ENCODE measurements at places on chromosomes 7 and 10.

DNA sequence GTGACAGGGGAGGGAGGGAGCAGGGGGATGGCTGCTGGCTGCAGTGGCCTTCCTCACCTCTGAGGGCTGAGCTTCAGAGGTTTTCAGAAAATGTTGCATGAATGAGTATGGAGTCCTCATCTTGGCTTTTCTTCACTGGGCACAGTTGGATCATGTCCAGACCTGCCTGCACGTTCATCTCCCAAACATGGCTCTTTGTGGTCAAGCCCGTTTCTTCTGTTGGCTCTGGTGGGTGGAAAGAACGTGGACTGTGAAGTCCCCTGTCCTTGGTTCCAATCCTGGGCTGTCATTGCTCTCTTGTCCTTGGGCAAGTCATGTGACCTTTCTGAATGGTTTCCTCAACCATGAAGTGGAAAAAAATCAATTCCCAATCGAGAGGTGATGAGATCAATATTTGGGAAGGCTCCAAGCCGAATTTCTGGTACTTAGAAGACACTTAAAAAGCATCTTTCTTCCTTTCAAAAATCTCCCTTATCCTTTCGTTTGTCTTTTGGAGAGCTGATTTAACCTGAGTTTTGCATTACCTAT, 34.5 kb downstream of the TSPAN14 start:
- DNase-seq, result no peak

GRCh38 chr7:51543801-51544553, 227.4 kb upstream of the COBL start:
- DNase-seq, result peak; percentile 99

DNA sequence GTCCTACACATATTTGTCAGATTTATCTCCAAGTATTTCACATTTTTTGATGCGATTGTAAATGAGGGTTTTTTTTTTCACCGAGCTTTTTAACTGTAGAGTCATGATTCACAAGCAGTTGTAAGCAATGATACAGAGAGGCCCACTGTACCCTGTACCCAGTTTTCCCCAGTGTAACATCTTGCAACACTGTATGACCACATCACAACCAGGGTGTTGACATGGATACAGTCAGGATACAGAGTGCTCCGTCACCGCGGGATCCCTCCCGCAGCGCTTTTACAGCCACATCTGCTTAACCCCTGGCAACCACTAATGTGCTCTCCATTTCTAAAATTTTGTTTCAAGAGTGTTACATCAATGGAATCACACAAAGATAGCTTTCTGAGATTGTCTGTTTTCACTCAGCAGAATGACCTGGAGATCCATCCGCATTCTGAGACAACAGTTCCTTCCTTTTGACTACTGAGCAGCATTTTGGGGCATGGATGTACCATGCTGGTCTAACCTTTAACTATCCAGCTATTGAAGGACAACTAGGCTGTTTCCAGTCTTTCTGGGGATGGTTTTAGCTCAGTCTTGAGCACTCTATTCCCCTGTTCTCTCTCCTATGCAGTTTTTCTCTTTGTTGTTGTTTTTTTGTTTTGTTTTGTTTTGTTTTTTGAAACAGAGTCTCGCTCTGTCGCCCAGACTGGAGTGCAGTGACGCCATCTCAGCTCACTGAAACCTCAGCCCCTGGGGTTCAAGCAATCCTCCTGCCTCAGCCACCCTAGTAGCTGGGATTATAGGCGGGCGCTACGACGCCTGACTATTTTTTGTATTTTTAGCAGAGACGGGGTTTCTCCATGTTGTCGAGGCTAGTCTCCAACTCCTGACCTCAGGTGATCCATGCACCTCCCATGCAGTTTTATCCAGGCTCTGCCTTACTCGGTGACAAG, 25.9 kb downstream of the GPRIN2 start:
- DNase-seq, result no peak

GRCh38 chr7:158595068-158595467, 7.4 kb upstream of the PTPRN2 start:
- DNase-seq, result no peak

DNA sequence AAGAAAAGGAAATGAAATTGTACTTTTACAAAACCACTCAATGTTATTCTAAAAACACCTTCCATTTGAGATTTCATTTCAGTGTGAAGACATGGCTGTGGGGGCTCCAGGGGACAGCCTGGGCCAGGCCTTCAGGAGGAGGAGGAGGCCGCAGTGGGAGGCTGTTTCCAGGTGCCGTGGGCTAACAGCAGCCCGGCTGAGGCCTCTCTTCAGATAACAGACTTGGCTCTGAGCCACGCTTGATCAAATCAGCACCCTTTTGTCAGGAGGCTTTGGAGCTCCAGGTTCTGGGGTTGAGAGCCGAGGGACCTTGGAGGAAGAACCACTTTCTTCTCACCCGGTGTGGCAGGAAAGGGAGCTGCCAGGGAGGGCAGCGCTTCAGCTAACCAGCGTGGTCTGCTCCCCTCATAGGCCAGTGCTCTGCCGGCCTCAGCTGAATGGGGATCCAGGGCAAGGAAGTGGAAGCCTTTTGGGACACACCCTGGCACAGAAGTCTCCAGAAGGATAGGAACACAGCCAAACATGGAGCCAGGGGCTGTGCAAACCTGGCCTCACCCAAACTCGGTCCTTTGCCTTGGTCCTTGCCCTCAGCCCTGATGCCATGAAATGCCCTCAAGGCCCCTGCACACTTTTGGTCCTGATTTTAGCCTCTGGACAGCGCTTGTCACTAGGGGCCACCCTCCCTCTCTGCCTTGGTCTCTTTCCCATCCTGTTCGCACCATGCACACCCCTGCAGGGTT, 23.5 kb upstream of the CHST15 start:
- no peak for DNase-seq

DNA sequence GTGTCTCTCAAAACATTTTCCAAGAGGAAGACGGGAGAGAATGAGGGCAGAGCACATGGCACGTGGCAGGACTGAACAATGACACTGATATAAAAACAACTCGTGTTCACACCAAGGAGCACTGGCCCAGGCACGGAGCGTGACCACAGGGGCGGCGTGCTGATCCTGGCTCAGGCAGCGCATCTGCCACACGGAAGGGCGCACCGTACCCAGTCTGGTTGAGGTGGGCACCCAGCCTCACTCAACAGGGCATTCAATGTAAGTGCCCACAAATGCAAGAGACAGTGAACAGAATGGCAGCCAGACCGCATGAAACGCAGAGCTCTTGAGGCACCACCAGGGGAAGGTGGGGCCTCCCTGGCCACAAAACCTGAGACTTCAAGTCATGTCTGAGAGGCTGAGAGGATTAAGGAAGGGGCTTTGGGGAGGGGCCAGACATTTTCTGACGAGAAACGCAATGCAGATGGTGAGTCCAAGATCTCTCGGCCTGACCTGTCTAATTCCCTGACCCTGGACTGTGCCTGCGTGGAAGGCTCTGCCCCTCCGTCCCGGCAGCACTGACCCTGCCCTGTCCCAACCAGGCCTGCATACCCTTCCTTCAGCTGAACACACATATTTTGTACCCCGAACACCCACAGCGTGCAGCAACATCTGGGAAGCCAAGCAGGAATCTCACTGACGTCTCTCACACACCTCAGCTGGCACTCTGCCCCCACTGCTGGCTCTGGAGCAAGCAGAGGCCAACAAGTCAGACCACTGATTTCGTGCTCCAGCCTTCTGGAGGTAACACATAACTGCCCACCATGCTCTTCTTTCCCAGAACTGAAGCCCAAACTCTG, 35.5 kb downstream of the VOPP1 start:
- DNase-seq, result no peak

DNA sequence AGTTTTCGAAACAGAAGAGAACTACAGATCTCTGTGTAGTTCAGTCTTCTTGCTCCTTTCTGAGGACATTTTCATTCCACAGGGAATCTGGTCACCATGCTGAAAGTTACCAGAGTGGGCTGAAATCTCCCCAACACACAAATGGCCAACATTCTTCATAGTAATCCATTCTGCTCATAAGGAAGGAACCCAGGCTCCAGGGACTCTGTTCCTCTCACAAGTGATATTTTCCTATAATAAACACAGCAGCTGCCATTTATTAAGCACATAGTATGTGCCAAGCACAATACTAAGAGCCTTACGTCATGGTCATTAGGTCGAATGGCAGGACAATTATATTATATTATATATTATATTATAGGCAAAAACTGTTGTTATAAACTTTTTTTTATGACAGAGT, 109.8 kb downstream of the RAB11FIP2 start:
- DNase-seq, result no peak

GRCh38 chr10:75456122-75456521, 24.7 kb downstream of the LRMDA start:
- DNase-seq, result no peak

GRCh38 chr10:70956029-70956759, 67.8 kb upstream of the PCBD1 start:
- DNase-seq, result no peak

- DNase-seq, result no peak
Observed at GRCh38 chr7:30980194-30980593, 16.4 kb downstream of the GHRHR start.

GRCh38 chr7:2123360-2123759, 109.4 kb downstream of the MAD1L1 start:
- DNase-seq, result peak; percentile 95

DNA sequence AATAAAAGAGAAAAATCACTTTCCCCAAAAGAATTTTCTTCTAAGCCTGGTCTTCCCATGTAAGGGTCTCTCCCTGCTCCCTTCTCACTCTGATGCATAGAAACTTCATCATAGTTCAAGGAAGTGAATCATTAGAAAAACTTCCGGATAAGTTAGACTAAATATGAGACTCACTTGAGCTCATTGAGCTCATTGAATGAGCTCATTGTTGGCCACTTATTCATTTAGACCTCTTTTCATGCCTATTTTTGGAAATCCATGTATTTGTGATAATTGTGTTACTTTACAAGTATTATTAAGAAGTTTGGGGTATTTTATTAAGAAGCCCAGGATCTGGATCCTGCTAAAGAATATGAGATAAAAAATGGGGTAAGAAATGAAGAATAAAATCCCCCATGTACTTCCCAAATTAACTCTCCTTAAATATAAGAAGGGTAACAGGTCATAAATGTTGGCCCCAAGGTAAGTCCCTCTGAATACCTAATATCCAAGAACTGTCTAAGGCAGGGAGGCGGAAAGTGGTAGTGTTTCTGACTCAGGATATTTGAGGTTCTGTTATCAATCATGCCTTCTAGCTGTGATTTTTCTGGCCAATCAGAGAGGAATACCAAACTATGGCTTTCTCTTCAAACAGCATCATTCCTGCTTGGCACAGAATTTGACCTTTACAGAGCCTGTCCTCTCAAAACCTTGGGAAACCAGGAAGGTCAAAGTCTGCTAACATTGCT, 236.5 kb upstream of the PTN start:
- no peak for DNase-seq

DNA sequence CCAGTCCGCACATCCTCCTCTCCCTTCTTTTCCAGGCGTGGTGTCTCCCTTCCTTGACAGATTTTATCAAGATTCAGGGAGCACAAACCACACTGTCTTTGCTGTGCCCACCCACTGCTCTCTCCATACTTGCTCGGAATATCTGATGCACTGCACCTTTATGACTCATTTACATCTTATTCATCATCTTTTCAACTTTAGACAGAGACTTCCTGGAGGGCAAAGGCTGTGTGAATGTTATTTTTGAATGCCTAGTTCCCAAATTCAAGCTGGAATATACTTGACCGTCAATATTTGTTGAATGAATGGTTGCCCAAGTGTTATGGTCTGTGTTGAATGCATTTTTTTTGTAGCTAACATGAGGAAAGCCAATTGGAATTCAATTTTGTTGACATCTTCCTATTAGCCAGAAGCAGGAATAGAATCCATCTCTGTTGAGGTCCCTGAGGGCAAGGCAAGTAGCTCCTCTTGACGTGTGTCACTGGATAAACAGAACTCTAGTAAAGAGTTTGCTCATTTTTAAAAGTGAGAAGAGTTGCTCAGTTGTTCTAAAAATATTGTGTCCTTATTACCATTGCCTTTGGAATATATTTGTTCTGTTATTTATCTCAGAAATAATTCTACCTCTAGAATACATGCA, 95.0 kb downstream of the KLF6 start:
- DNase-seq, result no peak

DNA sequence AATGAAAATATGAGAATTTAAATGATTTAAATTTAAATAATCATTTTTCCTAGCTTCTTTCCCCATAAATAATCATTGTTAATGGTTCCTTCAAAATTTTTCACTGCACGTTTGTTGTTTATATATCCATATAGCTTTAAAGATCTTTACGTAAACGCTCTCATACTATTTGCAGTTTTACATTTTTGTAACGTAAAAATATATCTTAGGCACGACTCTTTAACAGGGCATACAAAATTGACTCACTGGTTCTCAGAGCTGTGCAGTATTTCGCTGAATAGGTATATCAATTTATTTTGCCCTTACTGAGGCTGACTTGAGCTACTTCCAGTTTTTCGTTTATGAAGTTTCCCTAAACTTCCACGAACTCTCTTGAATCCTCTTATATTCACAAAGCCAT, 105.7 kb downstream of the LRRN3 start:
- no peak for DNase-seq

DNA sequence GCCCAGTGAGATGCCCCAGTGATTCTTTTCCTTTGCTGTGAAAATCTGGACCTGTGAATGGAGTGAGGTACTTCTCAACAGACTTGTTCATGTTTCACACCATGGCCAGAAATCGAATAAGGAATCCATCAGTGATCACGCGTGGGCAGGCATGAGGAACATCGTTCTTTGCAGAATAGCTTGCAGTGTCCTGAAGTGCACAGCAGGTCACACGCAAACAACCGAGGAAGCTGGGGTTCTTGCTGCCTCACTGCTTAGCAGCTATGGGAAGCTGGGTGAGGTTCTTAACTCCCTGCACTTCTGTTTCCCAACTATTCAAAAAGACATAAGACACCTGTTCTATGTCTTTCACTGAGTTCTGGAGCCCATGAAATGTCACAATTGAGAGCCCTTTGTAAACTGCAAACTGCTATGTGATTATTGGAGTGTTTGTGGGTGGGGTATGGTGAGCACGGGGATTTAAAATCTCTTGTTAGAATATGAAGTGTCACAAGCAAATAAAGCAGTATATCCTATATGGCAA, 253.4 kb downstream of the KIAA1217 start:
- no peak for DNase-seq

DNA sequence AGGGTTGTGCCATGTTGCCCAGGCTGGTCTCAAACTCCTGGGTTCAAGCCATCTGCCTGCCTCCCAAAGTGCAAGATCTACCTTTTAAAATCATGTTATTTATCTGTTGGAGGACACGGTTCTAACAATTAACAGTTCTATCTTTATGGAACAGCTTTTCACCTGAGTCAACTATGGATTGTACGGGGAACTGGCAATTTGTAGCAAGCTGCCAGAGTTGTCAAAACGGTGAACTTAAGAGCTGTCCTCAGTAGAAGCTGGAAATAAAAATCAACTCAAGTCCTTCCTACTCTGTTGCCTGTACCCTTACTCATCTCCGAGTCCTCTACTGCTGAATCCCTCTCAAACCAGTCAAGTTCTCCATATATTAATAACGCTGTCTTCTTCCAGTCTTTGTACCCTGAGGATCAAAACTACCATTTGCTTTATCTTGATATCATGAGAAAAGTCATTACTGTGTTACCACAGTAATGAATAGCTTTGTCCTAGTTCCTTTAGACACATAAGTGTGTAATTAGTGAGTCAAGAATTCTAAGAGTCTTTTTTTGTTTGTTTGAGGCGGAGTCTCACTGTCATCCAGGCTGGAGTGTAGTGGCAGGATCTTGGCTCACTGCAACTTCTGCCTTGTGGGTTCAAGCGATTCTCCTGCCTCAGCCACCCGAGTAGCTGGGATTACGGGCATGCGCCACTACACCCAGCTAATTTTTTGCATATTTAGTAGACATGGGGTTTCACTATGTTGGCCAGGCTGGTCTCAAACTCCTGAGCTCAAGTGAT, 28.2 kb downstream of the HBP1 start:
- no peak for DNase-seq

GRCh38 chr10:101014230-101014884, 14.7 kb downstream of the LZTS2 start:
- no peak for DNase-seq

GRCh38 chr10:27584302-27584701, 80.2 kb downstream of the RAB18 start:
- no peak for DNase-seq

Data from NCI-H510A (cell line).